ENCODE measurements at places on chromosomes 16 and 17. TPM values are rescaled to one million over a fixed set of nuclear protein-coding genes. Genes with fewer than 3 reads are reported as not detected.

Gene TMUB2
- 21.2 TPM for total RNA-seq

Gene GJC1
- 2.5 TPM for total RNA-seq

Gene NPIPB9
- total RNA-seq, result 0.91 TPM

Gene EFCAB13
- total RNA-seq, result 7.0 TPM

Gene CLEC19A
- not detected for total RNA-seq

Gene CSH1
- not detected for total RNA-seq

Gene PIRT
- total RNA-seq, result not detected

Gene TMEM106A
- total RNA-seq, result 5.8 TPM

Gene PLLP
- 0.41 TPM for total RNA-seq
